ENCODE measurements at places on chromosomes 7 and 10. TPM values are rescaled to one million over a fixed set of nuclear protein-coding genes. Genes with fewer than 3 reads are reported as not detected.

Gene OLAH
- polyA plus RNA-seq: not detected

Gene ZCCHC24
- polyA plus RNA-seq: 23.8 TPM

Gene TIAL1
- 127 TPM for polyA plus RNA-seq

Gene CARD11
- polyA plus RNA-seq: 4.8 TPM

Gene DNAJC9
- polyA plus RNA-seq: 25.4 TPM

Gene POLR2J2
- polyA plus RNA-seq: 4.4 TPM

Gene CTNNA3
- polyA plus RNA-seq: 2.3 TPM
